ENCODE measurements at places on chromosomes 11 and 22.

DNA sequence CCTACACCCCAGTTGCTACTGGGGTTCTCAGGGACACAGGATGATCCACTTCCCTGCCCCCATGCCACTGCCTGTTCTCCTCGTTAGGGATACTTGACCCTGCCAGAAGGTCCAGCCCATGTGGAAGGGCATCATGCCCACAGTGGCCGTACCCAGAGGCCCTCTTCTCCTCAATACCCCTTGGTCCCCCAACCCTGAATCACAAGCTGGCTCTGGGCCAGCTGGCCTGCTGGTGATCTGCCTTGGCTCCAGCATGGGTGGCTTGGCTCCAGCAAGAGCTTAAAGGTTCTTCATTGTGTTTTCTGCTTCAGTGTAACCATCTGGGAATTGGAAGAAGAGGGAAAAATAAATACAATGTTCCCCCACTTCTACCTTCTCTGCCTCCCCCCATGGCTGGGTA lies 11.1 kb upstream of the TPBGL start:
- no peak for DNase-seq

- no peak for DNase-seq
Measured at GRCh38 chr11:74612877-74613276, 20.5 kb downstream of the POLD3 start.

DNA sequence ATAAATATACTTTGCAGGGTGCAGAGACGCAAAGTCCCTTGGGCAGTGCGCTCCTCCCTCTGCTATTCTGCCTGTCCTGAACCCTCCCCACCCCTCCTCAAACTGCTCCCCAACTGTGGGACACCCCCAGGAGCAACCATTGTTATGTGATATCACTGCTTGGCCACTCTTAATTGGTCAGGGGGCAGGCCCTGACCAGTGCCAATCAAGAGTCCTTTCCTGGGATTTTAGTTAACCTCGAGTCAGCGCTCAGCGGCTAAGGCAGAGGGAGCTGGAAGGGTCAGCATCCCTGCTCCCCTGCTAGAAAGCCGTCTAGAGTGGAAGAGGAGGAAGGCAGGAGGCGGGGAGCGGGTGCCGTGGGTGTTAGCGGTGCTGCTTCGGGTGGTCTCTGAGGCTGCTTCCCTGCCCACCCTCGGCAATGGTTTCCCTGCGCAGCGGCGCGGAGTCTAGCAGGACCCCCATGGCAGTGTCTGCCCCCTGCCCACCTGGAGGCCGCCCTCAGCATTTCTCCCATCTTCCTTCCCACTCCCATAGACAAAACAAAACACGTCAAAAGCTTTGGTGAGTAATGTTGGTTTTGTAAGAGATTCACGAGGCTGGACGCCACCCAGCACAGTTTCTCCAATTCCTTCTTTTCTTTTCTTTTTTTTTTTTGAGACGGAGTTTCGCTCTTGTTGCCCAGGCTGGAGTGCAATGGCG lies 38.4 kb upstream of the A4GALT start:
- no peak for DNase-seq

GRCh38 chr11:133840479-133840941 lies 4.8 kb downstream of the SPATA19 start:
- DNase-seq, result no peak

Data from GM12878 (cell line).